ENCODE measurements at places on chromosomes 7 and 10. TPM values are rescaled to one million over a fixed set of nuclear protein-coding genes. Genes with fewer than 3 reads are reported as not detected.

Gene EN2
- 0.33 TPM for total RNA-seq

Gene FAM20C
- 73.7 TPM for total RNA-seq

- no peak for DNase-seq
Measured at GRCh38 chr10:9926003-9926402, 1091.7 kb upstream of the CELF2 start.

- no peak for DNase-seq
Measured at GRCh38 chr7:150323682-150324372, 482 bp upstream of the ACTR3C start.

DNA sequence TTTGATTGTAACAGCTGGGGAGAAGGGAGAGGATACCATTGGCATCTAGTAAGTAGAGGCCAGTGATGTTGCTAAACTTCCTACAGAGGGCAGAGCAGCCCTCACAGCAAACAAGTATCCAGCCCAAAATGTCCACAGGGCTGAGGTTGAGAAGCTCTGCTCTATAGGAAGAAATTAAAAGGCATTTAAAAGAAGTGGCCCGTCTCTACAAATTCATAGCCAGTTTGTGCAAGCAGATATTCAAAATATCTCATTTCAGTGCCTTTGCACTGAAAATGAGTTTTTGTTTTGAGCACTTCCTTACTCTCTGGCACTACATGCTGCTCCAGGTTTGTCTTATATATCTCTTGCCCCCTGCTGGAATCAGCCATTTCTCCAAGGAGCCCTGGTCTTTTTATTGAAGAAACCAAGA is 330.0 kb downstream of the BBS9 start:
- DNase-seq: no peak

GRCh38 chr10:113433711-113434110 is 119.1 kb upstream of the HABP2 start:
- DNase-seq: no peak

- DNase-seq: no peak
Measured at GRCh38 chr10:29005988-29006387, 282.9 kb upstream of the LYZL1 start.

GRCh38 chr7:38748056-38748610 is 117.0 kb upstream of the AMPH start:
- no peak for DNase-seq

- DNase-seq: no peak
Measured at GRCh38 chr10:4801405-4801804, 24.6 kb upstream of the AKR1E2 start.

- no peak for DNase-seq
Measured at GRCh38 chr10:18501198-18501597, 150.2 kb downstream of the NSUN6 start.

DNA sequence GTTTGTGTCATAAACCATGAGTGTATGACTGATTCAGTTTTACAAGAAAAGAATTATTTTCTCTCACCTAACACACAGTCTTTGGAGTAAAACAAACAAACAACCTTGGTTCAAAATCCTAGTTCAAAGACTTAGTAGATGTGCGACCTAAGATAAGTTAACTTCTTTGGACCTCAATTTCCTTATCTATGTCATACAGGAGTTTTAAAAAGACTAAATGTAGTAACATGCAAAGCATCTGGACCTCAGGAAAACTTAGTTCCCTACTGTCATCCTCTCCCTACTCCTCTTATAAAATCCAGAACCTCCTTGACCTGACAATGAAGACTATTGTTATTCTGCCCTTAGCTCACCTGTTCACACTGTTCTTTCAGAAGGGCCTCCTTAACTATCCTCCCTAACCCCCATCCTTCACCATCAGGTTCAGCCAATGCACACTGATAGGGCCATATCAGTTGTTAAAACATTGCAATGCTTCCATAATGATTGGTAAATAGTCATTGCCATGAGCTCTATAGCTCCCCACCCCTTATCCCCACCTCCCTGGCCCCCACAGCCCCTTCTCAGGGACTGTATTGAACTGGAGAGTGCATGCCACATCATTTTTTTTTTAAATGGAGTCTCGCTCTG is 28.8 kb upstream of the CCNJ start:
- DNase-seq: no peak
